Psoas muscle (tissue), 8 donors: ENCODE measurements at places on chromosomes 11 and 22. TPM values are rescaled to one million over a fixed set of nuclear protein-coding genes. Genes with fewer than 3 reads are reported as not detected.
A peak's percentile ranks its signal among the peaks of the same experiment; 100 is the strongest.

Gene MYO18B
- total RNA-seq, result 304 TPM

Gene NDUFS3
- total RNA-seq, result 160 TPM

GRCh38 chr11:9269492-9270013 is 4.4 kb upstream of the DENND5A start:
- no peak for DNase-seq

DNA sequence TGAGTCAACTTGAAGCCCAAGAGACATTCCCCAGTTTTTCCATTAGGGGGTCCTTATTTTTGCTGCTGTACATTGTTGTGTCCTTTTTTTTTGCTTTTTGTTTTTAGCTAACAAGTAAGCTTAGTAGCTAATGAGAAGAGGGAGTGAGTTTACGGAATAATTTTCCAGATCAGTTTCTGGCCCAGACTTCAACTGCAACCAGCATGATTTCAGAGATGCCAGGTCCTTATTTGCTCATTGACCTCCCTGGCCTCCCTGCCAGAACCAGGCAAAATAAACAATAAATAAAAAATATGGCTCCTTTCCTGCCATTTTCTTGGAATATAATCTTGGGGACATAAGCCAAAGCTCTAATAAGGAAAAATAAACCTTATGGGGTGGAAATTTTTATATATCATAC is 185.9 kb downstream of the FAT3 start:
- DNase-seq, result no peak

DNA sequence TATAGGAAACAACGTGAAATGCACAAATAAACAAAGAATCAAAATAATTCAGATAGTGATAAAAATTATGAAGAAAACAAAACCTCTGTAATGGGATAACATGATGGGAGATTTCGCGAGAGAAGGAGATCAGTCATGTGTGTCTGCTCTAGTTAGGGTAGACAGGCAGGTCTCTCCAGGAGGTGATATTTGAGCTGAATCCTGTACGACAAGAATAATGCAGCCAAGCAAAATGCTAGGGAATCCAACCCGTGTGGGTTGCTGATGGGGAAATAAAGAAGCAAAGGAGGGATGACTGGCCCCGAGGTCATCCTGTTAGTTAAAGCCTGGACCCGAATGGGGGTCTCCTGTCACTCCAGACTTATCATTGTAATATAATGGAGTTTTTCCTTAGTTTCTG is 16.0 kb downstream of the MAML2 start:
- DNase-seq, result no peak

Gene OR4C5
- total RNA-seq, result not detected

Gene KRTAP5-7
- not detected for total RNA-seq

GRCh38 chr11:94243571-94244515 is 60.5 kb upstream of the IZUMO1R start:
- no peak for DNase-seq

DNA sequence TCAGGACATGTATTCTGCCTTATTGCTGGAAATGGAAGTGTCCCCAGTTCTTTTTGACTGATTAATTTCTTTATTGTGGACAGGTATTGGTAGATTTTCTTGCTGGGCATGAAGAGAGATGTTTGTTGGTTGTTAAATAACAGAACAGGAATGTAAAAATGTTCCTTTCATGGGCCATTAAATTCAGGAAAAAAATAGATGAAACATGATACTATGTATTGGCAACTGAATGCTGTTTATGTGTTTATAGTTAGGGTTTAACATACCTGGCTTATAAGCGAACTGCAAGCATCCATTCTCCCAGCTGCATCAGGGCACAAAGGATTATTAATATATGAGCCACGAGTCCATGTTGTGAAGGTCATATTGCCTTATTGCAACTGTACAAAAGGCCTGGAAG is 368.5 kb downstream of the NELL1 start:
- no peak for DNase-seq

Gene CENPM
- 2.3 TPM for total RNA-seq

GRCh38 chr11:81422402-81422801 is 1311.3 kb downstream of the FAM181B start:
- no peak for DNase-seq

Gene MYH9
- total RNA-seq, result 92.0 TPM

Gene OR4A47
- not detected for total RNA-seq

- DNase-seq, result no peak
These were observed 34.4 kb downstream of the DRD2 start for GRCh38 chr11:113440816-113441215.

Gene TCN2
- 11.7 TPM for total RNA-seq

DNA sequence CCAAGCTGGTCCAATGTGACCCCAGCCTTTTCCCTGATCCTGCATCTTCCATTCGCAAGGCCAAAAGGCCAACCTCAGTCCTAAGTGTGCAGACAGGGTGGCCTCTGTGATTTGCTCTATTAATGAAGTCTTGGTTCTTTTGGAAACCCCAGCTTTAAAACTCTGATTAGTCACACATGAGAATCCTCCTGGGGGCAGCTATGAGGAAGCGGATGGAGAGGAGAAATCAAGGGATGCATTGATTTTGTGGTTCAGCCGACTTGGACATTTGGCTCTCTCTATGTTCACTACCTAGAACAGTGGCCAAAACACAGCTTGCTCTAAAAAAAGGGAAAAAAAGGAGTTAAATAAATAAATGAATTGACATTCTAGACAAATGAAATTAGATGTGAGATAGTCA is 98.6 kb upstream of the USP47 start:
- DNase-seq, result no peak

Gene PTGDR2
- total RNA-seq, result 1.0 TPM

DNA sequence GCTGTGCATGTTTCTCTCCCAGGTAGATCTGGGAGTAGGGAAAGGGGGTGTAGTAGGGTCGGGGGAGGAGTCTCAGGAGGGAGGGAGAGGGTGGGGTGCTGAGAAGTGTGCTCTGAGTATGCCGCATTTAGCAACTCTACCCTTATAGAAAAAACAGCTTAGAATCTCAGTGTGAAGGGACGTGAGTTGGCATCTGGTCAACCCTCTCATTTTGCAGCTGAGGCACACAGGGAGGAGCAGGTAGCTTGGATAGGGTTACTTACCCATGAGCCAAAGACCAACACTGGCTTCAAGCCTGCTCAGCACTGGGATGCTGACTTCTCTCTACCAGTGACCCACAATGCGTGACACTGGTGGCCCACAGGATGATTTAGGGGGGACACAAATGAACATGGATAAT is 95.9 kb downstream of the FBXO7 start:
- DNase-seq, result no peak

- no peak for DNase-seq
These were observed 39.4 kb upstream of the CEP295 start for GRCh38 chr11:93622043-93622442.

- DNase-seq, result no peak
These were observed 15.4 kb downstream of the SLC35C1 start for GRCh38 chr11:45820211-45820857.

Gene HBE1
- not detected for total RNA-seq

DNA sequence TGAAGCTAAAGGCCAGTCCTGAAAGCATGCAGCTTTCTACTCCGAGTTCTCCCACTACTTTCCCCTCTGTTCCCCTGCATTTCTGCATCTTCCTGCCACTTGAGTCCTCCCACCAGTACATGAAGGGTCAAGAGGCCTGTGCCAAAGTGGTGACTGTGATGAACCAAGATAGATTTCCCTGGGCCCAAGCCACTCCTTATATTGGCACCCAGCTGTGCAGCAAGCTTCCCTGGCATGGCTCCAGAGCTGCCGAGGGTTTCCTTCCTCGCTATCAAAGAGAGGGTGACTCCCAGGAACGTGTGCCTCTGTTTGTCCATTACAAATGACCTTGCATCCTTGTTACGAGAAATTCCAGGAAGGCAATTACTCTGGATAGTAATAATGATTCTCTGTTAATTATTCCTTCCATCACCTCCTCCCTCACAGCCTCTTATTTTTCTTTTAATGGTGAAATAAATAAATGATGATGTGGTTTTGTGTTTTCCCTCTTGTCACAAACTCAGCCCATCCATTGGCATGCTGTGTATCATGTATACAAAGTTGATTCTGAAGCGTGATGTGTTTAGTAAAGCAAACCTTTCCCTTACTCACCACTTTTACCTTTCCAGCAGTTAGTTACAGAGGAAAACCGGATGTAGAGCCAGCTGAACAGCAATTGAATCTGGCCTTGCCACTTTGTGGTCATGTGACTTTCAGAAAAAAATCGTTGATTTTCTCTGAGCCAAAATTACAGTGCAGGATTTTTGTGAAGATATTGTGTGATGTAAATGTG is 8.3 kb downstream of the SRSF8 start:
- peak; percentile 63 for DNase-seq

DNA sequence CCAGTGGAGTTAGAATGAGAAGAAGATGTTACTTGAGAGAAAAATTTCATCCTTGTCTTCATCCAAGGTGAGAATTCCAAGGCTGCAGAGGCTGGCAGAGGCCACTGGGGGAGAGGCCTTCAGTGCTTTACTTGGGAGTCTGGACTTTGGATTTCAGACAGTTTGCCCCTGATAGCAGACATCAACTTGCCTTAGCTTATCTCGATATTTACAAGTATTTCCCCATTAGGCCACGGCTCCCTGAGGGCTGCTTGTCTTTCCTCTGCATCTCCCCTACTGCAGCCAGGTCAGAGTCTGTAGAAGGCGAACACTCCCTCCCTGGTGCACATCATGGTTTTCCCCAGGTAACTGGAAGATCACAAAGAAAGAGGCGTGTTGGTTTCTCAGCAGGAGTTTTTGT is 29.9 kb upstream of the BSX start:
- DNase-seq, result no peak

Gene CTSC
- 16.1 TPM for total RNA-seq

GRCh38 chr11:16805938-16806337 is 67.5 kb downstream of the C11orf58 start:
- no peak for DNase-seq

DNA sequence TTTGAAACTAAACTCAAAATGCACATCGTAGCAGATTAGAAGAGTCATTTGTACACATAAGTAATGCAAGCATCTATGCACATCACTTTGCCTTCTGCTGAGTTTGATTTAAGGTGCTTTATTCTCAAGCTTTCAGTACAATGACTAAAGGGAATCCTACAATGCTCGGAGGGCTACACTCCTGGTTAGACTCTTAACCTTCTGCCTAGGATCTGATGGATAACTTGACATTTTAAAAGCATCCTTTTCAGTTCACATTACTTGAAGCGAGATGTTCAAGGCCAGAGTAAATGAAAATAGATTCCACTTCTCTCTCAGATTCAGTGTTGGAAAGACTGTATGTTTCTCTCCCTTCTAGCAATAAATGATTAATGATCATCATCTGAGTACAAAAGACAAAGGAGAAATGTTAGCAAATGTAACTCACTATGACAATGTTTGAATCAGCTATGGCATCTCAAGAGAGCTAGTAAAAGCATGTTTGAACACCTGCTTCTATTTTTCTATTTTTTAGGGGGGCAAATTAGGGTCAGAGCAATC is 259.2 kb upstream of the ANO3 start:
- no peak for DNase-seq

DNA sequence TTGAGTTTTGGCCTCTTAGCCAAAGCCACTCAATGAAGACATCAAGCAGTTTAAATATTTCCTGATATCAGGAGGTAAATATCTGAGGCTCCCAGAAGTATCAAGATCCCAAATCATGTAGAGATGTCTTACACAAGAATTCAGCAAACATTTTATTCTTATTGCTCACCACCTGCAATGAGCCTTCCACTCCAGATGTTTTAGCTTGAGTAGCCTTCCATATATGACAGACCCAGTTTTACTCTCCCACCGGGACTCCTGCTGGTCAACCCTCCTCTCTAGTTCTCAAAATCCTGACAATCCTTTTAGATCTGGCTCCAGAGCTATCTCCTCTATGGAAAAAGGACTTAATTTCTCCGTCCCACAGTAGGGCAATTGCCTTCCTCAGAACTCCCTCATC is 404.4 kb downstream of the KCNA4 start:
- DNase-seq, result no peak

GRCh38 chr11:6703247-6704063 is 20.3 kb upstream of the MRPL17 start:
- no peak for DNase-seq

DNA sequence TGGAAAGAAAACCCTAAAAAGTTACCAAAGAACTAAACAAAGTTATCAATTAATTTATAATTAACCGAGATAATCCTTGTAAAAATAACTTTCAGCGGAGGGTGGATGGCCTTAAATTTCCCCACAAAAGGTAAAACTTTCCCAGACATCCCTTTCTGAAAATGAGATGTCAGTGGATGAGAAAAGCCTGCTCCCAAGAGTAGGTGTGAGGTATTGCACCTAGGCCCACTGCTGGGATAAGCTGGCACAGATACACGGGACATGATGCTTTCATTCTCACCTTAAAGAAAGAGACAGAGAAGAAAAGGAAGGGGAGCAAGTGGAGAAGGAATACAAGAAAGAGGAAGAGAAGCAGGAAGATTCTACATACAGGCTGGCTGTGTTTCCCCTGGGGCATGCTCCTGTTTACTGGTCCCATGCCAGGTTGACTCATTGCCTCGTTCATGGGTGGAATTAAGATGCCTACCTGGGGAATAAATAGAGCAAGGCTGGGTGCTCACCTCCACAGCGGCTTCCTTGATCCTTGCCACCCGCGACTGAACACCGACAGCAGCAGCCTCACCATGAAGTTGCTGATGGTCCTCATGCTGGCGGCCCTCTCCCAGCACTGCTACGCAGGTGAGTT is at the start of gene SCGB2A2:
Gene SCGB2A2 (plus strand): TSS at position 505 of the 625 bp plus-strand sequence. CDS start 59 bp downstream, at position 564.
- no peak for DNase-seq

DNA sequence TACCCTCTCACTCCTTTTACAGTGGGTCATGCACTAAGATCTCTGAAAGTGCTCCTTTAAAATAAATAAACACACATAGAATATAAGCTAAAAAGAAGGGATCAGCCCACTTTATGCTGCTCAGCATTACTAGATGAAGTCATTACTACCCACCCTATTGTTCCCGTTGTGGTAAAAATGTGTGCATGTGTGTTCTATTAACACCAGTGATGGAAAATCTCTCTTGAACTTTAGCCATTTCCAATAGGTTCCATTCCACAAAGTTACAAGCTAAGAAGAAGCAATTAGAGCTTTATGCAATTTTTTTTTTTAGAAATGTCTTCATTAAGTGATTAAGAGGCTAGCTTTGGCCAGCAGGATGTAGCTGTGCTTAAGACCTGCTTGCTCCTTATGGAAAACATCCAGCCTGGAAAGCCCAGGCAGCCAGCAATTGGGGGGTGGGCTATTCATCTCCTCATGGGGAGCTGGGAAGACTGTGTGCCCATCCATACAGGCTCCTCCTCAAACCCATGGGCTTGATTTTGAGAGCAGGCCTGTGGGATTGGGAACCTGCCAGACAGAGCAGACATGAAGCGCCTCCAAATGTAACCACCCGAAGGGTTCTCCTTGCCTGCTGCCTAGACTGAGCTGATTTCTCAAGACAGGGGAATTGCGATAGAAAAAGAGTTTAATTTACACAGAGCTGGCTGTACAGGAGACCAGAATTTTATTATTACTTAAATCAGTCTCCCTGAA is 92.9 kb upstream of the PARVA start:
- no peak for DNase-seq

GRCh38 chr22:19693581-19693980 is 20.7 kb upstream of the SEPTIN5 start:
- no peak for DNase-seq

GRCh38 chr11:110338684-110339083 is 42.3 kb upstream of the RDX start:
- no peak for DNase-seq
